ENCODE measurements at places on chromosomes 6 and 20.

DNA sequence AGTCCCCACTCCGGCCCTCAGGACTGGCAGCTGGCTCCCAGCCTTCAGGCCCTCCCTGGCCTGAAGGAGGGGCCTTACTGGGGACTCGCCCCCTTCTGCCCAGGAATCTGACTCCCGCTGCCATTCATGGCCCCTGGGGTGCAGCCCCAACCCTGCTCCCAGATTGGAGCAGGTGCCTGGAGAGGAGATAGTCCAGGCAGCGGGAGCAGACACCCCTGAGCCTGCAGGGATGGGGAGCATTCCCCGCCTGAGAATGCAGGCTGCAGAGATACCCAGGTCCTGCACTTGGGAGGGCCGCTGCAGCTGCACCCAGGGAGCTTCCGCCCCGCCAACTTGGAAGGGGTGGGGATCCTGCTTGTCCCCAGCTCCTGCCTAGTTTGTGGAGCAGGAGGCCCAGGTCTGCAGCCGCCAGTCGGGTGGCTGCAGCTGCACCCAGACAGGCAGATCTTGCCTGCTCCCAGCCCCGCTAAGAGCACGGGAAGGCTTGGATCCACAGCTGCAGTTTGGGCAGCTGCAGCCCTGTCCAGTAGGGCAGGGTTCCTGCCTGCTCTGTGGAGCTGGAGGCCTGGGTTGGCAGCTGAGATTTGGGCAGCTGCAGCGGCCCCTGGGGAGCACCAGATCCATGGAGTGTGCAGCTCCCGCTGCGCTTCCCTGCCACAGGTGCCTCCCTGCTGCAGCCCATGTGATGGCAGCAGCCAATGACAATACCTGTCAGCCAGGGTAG lies 5.2 kb downstream of the GTSF1L start:
- no peak for DNase-seq

- no peak for DNase-seq
These were observed 651 bp upstream of the SAMHD1 start for GRCh38 chr20:36951979-36952738.

DNA sequence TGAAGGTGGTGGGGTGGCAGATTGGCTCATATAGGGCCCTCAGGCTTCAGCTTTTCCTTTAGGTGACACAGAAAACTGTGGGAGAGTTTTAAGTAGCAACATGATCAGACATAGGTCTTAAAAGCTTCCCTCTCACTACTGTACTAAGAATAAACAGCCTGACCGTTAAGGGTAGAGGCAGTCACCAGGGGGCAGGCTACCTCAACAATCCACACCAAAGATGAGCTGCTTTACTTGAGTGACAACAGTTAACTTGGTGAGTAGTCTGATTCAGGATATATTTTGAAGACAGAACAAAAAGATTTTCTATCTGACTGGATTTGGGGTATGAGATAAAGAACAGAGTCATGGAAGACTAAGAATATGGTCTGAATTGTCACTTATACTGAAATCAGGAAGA lies 193.1 kb upstream of the SHLD1 start:
- no peak for DNase-seq

- no peak for DNase-seq
These were observed 24.7 kb upstream of the SRPK1 start for GRCh38 chr6:35945650-35946025.

DNA sequence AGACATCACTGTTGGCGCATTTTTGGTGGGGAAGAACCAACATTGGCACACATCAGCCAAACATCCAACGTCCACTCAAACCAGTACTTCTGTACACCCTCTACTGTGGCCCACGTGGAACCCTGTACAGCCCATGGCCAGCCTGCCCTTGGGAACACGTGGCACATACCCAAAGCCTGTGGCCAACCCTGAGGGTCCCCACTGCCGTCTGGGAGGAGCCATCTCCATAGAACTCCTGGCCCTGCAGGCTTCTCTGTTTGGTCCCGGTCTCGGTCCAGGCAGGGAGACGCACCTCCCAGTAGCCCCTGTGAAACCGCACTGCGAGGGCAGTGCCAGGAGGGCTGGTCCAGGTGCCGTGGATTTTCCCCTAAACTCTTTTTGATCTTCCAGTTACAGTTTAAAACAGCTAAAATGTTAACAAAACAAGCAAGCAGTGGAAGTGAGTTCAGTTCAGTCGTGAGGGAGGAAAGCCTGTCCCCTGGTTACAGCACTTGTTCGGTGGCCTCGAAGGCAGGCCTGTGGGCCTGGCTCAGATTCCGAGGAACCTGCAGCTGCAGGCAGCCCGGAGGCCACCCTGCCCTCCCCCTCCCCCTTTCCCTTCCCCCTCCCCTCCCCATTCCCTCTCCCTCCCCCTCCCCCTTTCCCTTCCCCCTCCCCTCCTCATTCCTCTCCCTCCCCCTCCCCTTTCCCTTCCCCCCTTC lies 233.7 kb downstream of the DLL1 start:
- DNase-seq: no peak

- DNase-seq: no peak
These were observed 49.1 kb downstream of the UTRN start for GRCh38 chr6:144334150-144334708.

DNA sequence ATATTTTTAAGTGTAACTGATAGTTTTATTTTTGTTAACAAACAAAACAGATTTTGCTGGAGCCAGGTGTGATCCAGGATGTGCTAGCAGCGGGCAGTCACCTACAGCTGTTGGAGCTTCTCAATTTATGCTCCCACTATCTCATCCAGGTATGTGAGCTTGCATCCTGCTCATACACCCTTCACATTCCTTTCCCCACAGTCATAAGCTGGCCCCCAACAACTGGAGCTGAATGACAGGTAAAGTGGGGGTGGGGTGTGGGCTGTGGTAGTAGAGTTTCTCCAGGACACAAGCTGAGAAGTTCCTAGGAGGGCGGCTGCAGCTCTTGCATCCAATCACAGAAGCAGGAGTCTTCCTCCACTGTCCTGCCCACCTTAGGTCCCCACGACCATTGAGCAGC lies 140.1 kb downstream of the KLHL32 start:
- DNase-seq: no peak
